ENCODE measurements at places on chromosomes 6 and 20.

DNA sequence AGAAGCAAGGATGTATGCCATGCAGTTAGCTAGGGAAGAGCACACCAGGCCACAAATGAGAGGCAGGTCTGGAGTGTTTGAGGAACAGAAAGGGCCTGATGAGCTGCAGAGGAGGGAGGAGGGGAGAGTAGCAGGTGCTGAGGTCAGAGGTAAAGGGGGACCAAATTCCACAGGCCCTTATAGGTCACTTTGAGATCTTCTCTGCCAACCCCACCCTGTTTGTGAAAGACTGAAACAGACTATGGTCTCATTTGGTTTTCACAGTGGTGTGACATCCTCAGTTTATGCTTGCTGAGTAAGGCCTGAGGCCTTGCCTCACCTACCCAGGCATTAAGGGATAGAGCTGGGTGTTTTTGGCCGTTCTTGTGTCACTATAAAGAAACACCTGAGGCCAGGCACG, 187.7 kb upstream of the MYLIP start:
- DNase-seq = no peak

DNA sequence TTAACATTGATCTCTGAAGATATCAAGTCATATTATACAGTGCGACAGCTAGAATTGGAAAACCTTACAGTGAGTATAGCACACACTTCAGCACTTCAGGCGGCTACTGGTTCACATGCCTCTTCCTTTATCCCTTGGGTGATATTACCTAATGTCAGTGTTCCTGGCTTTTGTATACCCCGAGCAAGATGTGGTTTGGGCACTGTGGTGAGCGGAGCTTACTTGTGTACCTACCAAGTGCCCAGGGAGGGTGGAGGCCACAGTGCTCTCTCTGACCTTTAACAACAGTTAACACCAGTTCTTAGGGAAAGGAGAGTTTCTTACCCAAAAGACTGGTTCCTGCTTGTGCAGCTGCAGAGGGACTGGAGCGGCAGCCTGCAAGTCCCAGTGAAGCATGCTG, 64.4 kb downstream of the PTPN1 start:
- DNase-seq = no peak

- no peak for DNase-seq
Observed at GRCh38 chr6:138869398-138869797, 73.5 kb downstream of the ECT2L start.

- no peak for DNase-seq
Observed at GRCh38 chr20:20555838-20556237, 156.6 kb downstream of the RALGAPA2 start.

DNA sequence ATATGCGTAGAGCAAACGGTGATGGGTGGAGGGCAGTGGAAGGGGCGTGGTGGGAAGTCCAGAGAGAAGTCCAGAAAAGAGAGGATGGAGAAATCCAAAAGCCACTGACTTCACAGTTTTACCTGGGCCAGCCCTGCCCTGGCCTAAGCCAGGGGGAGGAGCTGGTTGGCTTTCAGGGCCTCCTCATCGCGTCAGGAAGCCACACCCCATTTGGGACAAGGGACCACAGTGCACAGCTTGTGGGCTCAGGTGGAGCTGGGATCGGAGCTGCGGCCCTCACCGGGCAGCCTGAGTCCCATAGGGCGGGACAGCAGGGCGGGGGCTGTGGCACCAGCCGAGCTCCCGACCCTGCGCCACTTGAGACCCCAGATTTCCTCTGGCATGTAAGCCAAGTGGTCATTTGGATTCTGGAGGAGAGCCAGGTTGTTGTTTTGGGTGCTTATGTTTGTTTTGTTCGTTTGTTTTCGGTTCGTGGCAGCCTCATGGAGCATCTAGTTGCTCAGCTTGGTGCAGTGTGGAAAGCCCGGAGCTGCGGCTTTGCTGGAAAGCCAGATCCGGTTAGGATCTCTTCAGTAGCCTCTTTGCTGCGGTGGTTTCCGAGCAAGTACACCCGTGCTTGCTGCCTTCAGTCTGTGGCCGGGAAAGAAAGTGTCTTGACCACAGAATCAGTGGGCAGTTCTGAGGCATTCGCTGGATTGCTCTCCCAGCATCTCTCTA, 42.2 kb downstream of the RIOK1 start:
- DNase-seq = no peak

DNA sequence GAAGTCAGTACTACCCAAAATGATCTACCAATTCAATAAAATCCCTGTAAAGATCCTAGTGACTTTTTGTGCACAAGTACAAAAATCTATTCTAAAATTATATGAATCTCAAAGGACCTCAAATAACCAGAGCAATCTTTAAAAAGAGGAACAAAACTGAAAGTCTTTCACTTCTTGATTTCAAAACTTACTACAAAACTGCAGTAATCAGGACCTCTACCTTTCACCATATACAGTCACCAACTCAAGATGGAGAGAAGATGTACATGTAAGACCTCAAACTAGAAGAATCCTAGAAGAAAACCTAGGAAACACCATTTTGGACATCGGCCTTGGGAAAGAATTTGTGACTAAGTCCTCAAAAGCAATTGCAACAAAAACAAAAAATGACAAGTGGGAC, 109.5 kb upstream of the CD93 start:
- DNase-seq = no peak

- no peak for DNase-seq
Observed at GRCh38 chr20:35866418-35867202, 87.7 kb downstream of the SCAND1 start.

- DNase-seq = no peak
Observed at GRCh38 chr20:56572172-56572571, 39.1 kb downstream of the FAM209B start.

- DNase-seq = no peak
Observed at GRCh38 chr6:166619912-166620311, 7.1 kb downstream of the RPS6KA2 start.

GRCh38 chr20:8587251-8587650, 455.2 kb downstream of the PLCB1 start:
- no peak for DNase-seq

DNA sequence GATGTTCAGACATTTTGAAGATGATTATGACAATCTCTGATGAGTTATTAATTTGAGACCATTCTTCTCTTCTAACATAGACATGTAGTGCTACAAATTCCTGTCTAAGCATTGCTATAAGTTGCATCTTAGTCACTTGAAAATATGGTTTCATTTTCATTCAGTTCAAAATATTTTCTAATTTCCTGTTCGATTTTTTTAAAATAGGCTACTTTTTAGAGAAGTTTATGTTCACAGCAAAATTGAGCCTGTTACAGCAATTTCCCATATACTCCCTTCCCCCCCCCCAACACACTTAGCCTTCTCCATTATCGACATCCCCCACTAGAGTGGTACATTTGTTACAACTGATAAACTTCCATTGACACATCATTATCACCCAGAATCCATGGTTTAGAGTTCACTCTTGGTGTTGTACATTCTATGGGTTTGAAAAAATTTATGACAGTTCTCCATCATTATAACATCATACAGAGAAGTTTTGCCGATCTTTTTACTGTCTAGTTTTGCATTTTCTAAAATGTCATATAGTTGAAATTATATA, 31.2 kb downstream of the PLAGL1 start:
- DNase-seq = no peak

DNA sequence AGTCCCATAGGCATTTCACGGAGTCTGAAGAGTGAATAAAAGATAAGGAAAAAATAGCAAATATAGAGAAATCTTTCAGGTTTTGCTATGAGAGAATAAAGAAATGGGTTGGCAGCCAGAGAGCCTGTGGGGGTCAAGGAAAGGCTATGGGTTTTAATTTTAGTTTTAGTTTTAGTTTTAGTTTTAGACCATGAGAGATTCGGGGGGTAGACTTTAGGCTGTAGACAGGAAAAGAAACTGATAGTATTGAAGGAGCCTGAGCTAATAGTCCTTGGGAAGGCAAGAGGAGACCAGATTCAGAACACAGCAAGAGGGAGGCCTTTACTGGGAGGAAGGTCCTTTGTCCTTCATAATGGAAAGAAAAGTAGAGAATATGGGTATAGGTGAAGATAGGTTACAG, 19.3 kb downstream of the DOP1A start:
- DNase-seq = no peak

- DNase-seq = no peak
Observed at GRCh38 chr6:155271145-155271544, 7.3 kb downstream of the CLDN20 start.

- DNase-seq = no peak
Observed at GRCh38 chr20:53737396-53738038, 143.9 kb upstream of the ZNF217 start.

DNA sequence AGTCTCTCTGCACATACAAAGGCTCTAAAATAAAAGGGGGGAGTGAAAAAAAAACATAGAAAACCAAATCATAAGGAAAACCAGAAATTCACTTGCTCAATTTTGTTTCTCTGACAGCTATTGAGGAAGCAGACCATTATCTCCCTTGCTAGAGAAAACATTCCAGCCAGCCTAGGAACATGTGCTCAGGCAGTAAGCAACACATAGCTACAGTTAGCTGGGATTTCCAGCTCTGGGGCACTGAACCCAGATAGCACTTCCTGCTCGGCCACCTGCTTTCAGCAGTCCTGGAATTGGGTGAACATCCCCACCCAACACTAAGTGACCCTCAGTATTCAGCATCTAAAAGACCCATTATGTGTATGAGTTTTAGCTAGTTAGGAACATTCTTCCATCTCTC, 61.3 kb downstream of the TNFRSF21 start:
- DNase-seq = no peak

GRCh38 chr6:56671160-56671559, 28.5 kb upstream of the DST start:
- DNase-seq = no peak
